ENCODE measurements at places on chromosomes 1 and 21.

- DNase-seq = no peak
These were observed 16.0 kb upstream of the ZNF496 start for GRCh38 chr1:247347477-247348222.

DNA sequence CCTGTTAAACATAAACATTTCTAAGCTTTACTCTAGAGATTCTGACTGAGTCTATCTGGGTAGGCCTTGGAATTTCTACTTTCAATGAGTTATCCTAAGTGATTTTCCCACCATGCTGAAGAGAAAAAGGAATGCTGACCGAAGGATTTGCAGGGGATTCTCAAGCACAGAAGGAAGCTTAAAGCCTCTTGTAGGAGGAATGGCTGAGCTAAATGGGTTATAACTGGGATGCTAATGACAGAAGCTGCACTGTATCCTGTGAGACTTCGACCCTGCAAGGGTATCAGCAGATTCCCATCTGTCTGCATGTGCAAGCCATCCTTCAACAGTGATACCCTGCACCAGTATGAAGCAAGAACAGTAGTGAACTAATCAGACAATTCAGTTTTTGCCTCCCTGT is 35.4 kb downstream of the SLC35D1 start:
- DNase-seq = no peak

- no peak for DNase-seq
These were observed 111.9 kb downstream of the OMA1 start for GRCh38 chr1:58434607-58435006.

- DNase-seq = no peak
These were observed 51.8 kb downstream of the DOP1B start for GRCh38 chr21:36208326-36209013.

DNA sequence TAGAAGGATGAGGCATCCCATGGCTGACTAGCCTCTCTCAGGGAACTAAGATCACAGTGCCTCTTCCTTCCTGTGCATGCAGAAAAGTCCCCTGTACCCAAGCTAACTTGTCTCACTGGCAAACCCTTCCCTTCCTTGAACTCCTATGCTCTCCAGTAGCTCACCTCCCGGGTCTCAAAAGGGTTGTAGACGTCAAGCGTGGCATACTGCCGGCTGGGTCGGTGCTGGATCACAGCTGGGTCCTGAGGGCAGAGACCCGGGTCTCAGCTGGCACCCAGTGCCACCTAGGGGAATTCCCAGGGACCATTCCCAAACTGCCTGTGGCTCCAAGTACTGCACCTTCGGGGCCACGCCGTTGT is 688 bp downstream of the SCAMP3 start:
- no peak for DNase-seq

DNA sequence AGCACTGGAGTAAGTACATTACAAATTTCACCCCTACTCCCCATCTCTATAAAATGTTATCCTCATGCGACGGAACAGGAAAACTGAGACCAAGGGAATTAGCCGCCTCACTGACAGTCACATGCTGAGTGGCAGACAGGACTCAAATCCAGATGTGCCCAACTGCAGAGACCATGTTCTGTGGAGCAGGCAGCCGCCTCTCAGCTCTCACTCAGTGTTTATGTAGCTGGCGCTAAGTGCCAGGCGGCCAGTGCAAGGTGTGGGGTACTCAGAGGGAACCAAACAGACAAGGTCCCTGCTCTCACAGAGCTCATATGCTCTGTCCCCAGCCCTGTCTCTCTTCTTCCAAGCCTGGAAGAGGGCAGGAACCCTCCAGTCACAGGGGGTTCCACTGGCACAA is 5.1 kb downstream of the CAPZB start:
- DNase-seq = no peak

DNA sequence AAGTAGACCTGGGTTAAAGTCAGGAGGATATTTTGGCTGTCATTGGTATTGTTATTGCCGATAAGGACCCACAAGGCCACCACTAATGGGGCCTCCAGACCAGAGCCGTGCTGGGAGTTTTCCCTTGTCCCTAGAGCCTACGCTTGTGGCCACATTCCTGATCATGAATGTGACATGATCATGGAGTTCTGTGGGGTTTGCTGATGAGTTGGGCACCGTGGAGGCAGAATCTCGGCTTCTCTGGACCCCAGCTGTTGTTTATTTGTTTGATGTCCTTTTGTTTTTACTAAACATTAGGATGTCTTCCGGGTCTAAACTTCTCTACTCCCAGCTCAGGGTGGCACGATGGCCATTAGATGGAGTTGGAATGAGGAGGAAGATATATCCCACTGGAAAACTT is 74.9 kb upstream of the TMPRSS2 start:
- DNase-seq = no peak

DNA sequence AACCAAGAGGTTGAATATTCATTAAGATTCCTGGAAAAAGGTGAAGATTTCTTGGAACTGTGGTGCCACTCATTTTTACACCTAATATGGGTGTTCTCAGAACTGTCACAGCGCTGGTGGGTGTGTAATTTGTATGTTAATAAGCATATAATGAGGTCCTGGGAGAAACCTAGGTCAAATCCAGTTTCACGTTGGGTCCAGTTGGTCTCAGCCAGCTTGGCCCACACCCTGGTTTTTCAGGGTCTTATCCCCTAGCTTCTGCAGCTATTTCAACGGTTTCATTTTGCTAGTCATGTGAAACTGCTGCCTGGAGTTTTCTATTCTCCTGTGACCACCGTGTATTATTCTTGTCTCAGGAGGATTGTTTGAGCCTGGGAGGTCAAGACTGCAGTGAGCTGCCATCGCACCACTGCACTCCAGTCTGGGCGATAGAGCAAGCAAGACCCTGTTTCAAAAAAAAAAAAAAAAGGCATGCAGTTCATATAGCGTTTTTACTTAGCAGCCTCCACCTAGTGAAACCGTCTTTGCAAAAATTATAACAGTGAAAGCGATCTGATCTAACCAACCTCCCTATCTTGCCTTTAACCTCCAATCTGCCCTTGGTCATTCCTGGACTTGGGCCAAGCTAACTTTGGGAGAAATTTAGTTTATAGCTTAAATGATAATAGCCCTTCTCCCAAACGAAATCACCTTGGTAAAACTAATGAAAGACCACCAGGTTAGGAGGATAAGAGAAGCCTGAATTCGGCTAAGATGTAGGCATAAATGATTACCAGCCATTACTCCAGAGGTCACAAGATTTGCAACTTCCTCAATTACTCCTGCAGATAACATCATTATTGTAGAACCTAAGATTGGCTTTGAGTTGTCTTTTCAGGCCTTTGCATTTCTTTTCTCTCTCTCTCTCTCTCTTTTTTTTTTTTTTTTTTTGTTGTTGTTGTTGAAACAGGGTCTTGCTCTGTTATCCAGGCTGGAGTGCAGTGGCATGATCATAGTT is 44.0 kb downstream of the PTAFR start:
- DNase-seq = no peak

DNA sequence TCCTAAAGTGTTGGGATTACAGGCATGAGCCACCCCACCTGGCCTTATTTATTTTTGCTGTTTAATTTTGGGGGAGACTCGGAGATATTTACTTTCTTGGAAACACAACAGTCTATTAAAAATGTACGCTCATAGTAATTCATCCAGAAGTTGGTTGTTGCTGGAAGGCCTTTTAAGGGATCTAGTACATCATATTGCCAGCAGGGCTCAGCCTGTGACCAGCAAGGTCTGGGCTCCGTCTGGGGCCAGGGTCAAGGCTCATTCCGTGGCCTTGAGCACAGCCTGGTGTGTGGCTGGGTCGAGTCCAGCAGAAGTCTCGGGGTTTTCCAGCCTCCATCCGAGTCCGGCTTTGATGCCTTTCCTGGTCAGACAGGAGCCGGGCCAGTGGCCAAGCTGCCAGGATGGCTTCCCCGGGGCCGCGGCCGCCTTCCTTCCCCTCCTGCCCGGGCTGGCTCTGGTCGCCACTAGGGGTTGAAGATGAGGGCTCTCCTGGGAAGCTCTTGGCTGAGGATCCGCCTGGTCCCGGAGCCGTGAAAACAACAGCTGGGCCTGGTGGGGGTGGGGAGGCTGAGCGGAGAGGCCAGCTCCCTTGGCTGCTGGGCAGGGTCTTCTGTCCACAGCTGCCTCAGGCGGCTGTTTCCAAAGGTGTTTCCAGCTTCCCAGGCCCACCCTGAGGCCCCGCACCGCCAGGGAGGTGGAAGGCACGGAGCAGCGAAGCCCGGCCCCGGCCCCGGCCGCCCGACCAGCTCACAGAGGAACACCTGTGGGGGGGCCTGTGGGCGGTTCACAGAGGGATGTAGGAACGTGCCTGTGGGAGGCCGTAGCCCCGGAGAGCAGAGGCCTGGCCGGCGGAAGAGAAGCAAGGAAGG is 5.1 kb upstream of the VWA1 start:
- DNase-seq = no peak

- no peak for DNase-seq
These were observed 47.8 kb upstream of the RGS5 start for GRCh38 chr1:163250382-163250974.

DNA sequence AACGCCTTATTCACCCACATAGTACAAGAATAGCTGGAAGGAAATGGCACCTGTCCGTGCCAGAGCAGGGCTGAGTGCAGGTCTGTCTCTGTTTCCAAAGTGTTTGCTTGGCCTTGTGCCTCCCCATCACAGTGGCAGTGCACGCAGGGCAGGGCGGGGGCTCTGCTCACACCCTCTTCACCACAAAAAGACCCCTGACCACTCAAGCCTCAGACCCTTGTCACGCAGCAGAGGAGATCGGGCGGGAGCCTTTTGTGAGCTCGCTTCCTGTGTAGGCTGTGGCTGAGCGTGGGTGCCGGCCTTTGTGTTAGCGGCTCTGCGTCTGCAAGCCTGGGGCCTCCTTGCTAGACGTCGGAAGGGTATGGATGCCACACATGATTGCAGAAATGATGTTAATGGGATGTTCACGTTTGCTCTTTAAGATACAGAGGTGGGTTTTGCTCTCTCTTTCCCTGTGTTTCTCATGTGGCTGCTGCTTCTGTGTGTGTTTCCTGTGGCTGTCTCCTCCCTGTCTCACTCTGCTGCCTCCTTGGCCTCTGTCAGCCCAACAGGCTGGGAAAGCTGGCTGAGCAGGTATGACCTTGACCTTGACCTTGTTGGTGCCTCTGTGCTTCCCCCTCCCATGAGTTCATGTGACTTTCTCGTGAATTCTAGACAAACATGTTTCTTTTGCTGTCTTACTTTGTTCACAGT is 45.4 kb downstream of the S100B start:
- DNase-seq = peak; percentile 51

DNA sequence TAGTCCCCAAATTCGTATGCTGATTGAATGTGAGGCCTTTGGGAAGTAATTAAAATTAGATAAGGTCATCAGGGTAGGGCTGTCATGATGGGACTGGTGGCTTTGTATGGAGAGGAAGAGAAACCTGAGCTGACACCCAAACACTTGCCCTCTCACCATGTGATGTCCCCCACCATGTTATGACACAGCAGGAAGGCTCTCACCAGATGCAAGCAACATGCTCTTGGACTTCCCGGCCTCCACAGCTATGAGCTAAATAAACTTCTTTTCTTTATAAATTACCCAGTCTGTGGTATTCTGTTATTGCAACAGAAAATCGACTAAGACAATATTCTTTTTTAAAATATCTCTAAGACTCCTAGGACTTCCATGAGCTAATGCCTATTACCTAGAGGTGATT is 43.6 kb upstream of the GUCA2B start:
- DNase-seq = no peak

GRCh38 chr1:111666828-111667227 is 47.2 kb downstream of the RAP1A start:
- no peak for DNase-seq

GRCh38 chr1:234713859-234714258 is 103.9 kb upstream of the IRF2BP2 start:
- no peak for DNase-seq

DNA sequence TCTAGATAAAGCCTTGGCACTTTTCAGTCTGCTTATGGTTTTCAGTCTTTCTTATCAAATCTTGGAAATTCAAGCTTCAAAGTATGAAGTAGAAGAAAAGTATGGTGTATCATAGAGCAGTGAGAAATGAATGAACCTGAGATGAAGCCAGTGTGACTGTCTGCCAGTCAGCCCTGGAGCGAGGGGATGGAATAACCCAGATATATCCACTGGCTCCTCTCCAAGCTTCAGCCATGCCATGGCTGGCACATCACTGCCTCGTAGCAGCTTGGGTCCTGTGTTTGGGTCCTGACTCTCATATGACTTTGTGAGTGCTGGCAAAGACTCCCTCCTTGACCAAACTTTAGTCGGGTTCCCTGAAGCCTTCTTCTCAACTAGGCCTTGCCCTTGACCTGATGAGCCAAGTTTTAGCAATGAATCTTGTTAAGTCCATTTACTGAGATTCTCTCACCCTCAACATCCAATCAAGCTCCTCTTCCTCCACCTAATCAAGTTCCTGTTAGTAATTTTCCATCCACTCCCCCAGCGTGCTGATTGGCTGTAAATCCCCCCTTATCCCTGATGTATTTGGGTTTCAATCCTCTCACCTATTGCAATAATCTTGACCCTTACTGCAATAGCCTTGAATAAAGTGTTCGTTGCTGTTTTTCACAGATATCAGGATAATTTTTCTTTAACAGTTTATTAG is 62.5 kb upstream of the PRDX6 start:
- no peak for DNase-seq

GRCh38 chr1:87045761-87046304 is 131.4 kb downstream of the HS2ST1 start:
- DNase-seq = peak; percentile 59

GRCh38 chr1:227372726-227373130 is 54.4 kb upstream of the CDC42BPA start:
- DNase-seq = no peak

GRCh38 chr1:26537951-26538352 is 8.4 kb downstream of the RPS6KA1 start:
- DNase-seq = peak; percentile 67

GRCh38 chr1:233064988-233065387 is 114.6 kb downstream of the NTPCR start:
- DNase-seq = no peak

DNA sequence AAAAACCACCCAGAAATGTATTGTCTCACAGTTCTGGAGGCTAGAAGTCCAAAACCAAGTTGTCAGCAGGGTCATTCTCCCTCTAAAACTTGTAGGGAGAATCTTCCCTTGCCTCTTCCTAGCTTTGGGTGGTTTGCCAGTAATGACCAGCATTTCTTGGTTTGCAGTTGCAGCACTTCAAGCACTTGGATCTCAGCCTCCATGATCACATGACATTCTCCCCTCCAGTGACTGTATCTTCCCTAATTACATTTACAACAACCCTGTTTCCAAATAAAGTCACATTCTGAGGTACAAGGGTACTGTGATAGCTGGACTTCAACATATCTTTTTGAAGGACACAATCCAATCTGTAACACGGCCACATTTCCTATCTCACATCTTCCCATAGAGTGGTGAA is 37.2 kb downstream of the EVI5 start:
- no peak for DNase-seq

DNA sequence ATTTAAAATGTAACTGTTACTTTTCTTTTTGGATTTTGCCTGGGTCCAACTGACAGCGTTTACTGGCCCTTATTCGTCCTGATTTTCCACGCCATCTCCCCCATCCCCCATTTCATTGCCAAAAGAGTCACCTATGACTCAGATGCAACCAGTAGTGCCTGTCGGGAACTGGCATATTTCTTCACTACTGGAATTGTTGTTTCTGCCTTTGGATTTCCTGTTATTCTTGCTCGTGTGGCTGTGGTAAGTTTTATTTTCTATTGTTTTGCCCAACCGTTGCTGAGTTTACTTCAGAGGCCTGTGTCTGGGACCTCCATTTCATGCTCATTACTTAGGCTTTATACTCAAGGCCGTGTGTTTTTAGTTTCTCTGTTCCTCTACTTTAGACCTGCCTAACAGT is 9.3 kb downstream of the LEPR start:
- no peak for DNase-seq

- DNase-seq = no peak
These were observed 8.4 kb downstream of the PDIK1L start for GRCh38 chr1:26119892-26120608.

- no peak for DNase-seq
These were observed 22.2 kb upstream of the EIF4G3 start for GRCh38 chr1:21198929-21199328.

All from CD4-positive, alpha-beta T cell treated with Interferon gamma for 1 hour (primary cell).